Lower leg skin (tissue), 4 donors: ENCODE measurements at places on chromosomes 2 and 18. TPM values are rescaled to one million over a fixed set of nuclear protein-coding genes. Genes with fewer than 3 reads are reported as not detected.

- no peak for DNase-seq
Observed at GRCh38 chr2:15720561-15721307, 129.1 kb downstream of the DDX1 start.

GRCh38 chr2:2683606-2684224, 352.6 kb upstream of the MYT1L start:
- no peak for DNase-seq

- DNase-seq = peak; percentile 34
Observed at GRCh38 chr2:122031544-122032263, 276.3 kb downstream of the TSN start.

DNA sequence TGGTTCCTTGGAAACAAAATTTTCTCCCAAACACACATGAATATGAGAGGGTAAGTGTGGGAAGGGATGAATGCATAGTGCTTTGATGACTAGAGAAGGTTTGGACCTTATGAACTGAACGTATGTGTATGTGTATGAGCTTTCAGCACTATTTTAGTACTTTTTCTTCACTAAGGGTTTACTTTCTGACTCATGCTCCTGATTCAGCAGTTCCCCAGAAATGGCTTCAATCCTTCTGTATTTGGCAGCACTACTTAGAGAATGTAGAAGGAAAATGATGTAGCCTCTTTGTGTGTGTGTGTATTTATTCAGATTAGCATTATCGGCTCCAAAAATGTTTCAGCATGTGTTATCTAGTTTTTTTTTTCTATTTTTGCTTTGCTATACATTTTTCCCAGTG, 22.2 kb downstream of the KCNJ3 start:
- DNase-seq = no peak

DNA sequence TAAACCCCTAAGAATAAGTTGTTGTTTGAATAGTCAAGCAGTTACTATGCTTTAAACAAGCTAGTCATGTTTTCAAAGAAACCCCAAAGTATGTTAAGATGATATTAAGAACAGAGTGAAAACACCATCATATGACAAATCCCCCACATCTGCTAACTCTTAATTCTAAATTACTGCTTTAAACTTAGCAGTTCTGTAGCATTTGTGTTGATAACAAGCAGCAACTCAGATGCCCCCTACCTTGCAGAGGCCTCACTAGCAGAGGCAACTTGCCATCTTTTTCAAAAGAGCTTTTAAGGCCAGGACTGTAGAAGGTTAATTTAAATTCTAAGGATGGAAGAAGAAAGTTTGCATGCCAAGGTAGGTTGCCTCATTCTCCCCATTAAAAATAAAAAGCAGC, 376.2 kb downstream of the SETBP1 start:
- no peak for DNase-seq

- DNase-seq = no peak
Observed at GRCh38 chr2:162840598-162841246, 2.2 kb upstream of the KCNH7 start.

Gene PLCD4
- 2.7 TPM for total RNA-seq

Gene CHRNA1
- total RNA-seq = not detected

GRCh38 chr2:121903037-121903689, 147.7 kb downstream of the TSN start:
- DNase-seq = peak; percentile 78

Gene ALPP
- total RNA-seq = not detected

DNA sequence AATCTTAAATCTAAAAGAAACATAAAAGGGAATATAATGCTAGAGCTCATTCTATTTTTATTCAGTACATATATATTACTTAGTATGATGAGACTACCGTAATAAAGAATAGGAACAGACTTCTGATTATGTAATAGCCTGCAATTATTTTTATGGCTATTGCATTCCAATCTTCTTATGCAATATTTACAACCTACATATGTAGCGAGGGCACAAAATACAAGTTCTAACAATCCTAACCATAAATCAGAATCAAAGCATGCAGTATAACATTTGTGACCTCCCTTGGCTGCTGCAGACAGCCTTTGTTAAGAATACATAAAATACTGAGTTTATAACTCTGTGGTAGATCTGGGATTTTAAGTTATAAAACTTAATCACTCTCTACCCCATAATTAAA, 177.6 kb downstream of the BABAM2 start:
- no peak for DNase-seq

Gene MOB4
- 27.2 TPM for total RNA-seq

DNA sequence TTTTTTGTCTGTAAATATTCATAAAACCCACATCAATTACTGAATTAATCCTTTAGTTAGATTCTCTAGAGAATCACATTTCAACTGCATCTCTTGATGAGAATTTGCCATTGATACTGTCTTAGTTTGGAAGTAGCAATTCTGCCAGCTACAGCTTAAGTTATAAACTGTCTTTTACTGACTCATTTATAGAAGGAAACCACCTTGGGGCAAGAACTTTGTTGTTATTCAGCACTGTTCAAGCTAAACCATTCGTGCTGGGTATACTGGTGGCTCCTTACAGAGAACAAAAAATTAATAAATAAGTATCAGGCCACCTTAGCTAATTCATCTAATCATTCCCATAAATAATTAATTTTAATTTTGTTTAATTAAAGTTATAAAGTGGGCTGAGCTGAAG, 1082.6 kb upstream of the CELF4 start:
- no peak for DNase-seq

Gene RAPGEF4
- 15.5 TPM for total RNA-seq

DNA sequence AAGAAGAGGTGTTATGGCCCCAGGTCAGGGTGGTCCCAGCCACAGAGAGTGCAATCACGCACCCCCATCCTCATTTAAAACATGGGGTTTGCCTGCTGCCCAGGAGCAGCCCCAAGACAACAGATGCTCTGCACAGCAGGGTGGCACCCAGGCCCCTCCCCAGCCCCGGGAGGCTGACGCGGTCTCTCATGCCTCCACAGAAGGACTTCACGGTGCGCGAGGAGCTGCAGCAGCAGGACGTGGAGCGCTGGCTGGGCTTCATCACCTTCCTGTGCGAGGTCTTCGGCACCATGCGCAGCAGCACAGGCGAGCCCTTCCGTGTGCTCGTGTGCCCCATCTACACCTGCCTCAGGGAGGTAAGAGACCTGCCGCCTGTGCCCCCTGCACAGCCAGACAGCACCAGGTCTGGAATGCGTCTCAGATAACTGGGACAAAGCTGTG, 133.7 kb downstream of the SMAD7 start:
- no peak for DNase-seq

DNA sequence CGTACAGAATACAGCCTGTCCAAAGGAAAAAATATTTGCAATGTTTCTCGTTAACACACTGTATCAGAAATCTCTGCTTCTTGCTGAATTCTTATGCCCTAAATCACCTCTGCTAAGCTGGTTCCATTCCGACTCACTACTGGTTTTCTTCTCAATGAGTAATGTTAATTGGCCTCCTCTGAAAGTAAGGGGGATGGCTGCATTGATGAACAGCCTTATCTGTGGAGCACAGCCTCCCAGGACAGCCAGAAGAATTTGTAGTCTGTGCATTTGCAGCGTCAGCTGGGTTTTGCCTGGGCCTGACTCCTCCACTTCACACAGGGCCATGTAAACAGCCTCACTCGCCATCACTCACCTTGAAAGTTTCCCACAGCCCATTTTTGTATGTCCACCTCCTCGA, 127.7 kb downstream of the RNF152 start:
- no peak for DNase-seq

- no peak for DNase-seq
Observed at GRCh38 chr2:28842042-28842441, 28.1 kb downstream of the TRMT61B start.

DNA sequence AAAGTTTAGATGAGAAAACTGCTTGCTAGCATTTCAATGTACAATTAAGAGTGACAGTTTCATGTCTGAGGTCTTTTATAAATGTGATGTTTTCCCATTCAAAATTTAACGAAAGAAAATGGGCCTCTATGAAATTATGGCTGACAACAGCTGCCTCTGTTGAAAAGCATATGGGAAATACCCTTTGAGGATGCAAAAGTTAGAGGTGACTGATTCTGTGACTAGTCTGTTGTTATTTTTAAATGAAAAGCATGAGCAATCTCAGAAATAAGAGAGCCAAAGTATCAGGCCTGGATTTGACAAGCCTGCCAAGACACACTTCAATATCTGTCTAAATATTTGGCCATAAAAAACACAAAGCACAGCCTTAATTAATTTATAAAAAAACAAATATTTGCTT, 580.8 kb downstream of the ERBB4 start:
- no peak for DNase-seq

Gene ARL5A
- 125 TPM for total RNA-seq

DNA sequence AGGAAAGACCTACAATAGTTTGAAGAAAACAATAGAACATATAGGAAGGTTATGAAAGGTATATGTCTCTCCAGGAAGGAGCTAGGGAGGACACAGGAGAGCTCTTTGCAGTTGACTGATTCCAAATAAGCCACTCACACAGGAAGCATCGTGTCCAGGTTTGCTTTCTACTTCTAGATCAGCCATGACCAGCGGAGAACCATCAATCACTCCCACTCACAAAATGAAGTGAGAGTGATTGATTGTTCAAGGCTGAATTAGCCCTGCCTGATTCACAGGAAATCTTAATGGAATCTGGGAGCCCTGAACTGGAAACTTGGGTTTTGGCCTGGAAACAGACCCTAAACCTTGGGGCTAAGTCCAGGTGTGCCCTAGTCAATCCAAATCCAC, 1292.2 kb upstream of the ZEB2 start:
- no peak for DNase-seq

- DNase-seq = no peak
Observed at GRCh38 chr18:39260565-39260964, 1695.0 kb upstream of the CELF4 start.

Gene RAD51AP2
- 0.23 TPM for total RNA-seq

DNA sequence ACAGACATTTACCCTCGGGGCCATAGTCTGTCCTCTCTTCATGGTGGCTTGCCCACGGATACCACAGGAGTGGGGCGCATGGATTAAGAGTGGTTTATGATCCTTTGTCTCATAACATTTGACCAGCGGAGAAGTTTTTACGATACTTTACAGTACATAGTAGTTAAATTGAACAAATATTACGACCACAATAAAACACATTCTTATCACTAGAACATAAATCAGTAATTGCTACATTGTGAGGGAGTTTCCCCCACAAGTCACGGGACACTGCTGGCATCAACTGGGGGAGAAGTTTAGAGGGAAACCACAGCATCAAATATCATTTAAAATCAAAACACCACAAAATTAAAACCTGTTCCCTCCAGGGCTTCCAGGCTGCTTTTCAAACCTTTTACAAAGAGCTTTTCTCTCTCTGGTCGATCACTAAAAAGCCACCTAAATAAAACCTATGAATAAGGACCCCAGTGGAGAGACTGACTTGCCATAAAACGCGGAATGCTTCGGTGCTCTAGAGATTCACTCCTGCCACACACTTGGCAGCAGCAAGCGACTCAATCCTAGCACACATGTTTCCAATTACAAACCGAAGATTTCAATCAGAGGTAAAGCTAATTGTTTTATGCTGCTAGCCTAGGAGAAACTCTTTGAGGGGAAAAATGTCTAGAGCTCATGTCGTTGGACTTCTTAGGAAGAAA, 173.7 kb upstream of the HNRNPA3 start:
- no peak for DNase-seq
